IPS-NIHi11 (cell line): ENCODE measurements at places on chromosomes 1 and 21.

- DNase-seq, result no peak
These were observed 21.5 kb upstream of the PTPRF start for GRCh38 chr1:43509007-43509739.

GRCh38 chr21:45867041-45867666 lies 114.4 kb upstream of the COL6A1 start:
- no peak for DNase-seq

DNA sequence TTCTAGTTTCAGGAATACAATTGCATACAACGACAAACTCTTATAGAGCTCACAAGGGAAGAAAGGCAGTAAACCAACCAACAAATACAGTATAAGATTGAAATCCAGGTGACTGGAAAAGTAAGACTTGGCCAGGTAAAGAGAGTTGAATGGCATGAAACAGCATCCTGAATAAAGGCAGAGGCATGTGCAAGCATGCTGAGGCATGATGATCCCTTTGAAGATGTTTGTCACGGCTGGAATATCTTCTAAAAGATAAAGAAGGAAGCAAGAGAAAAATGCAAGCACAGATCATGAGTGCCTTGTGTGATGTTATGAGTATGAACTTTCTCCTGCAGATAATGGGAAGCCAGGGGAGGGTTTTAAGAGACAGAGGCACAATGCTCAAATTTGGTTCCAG lies 83.3 kb upstream of the SPATA6 start:
- DNase-seq, result no peak

DNA sequence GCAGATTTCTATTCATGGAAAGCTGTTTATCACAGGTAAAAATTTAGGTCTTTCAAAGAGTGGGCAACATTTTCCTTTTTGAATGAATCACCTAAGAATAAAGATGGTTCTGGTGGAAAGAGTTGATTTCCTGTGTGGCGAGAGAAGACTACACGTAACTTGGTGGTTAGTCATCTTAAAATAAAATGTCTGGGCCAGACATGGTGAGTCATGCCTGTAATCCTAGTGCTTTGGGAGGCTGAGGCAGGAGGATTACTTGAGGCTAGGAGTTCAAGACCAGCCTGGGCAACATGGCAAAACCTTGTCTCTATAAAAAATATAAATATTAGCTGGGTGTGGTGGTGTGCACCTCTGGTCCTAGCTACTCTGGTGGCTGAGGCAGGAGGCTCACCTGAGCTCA lies 65.7 kb downstream of the DISP1 start:
- no peak for DNase-seq

- DNase-seq, result no peak
These were observed 17.4 kb downstream of the SNX27 start for GRCh38 chr1:151629278-151629677.

GRCh38 chr1:116943438-116943837 lies 33.7 kb downstream of the PTGFRN start:
- DNase-seq, result no peak

- DNase-seq, result no peak
These were observed 7.5 kb downstream of the SDC3 start for GRCh38 chr1:30900931-30901560.

DNA sequence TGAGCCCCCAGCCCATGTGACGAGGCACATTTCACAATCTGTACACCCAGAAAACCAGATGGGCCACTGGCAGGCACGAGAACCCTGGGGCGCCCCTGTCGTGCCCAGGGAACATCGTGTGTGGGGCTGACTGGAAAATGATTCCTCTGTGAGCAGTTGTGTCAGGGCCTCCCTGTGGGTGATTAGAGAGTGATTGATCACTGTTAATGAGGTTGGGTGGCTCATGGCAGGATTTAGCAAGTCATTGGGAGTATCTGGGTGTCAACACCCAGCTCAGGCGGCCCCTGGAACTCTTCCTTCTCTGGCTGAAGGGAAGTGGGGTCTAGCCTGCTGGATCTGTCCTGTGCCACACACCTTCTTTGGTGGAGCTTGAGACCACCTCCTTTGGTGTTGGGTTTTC lies 5.7 kb downstream of the GRHL3 start:
- no peak for DNase-seq

DNA sequence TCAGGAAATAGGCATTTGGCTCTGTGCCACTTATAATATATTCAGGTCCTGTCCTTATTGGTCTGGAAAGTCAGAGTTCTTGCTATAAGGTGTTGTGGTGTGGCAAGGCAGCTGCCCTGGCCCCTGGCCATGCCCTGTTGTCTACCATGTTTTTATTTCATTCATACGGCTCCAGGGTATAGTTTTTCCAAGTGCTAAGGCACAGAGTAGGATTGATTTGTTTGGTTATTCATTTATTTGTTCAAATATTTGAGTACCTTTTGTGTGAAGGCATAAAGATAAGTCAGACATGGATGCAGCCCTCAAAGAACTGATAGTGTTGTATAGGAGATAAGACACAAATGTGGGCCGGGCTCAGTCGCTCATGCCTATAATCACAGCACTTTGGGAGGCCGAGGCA lies 10.1 kb downstream of the ZBTB8B start:
- DNase-seq, result no peak

DNA sequence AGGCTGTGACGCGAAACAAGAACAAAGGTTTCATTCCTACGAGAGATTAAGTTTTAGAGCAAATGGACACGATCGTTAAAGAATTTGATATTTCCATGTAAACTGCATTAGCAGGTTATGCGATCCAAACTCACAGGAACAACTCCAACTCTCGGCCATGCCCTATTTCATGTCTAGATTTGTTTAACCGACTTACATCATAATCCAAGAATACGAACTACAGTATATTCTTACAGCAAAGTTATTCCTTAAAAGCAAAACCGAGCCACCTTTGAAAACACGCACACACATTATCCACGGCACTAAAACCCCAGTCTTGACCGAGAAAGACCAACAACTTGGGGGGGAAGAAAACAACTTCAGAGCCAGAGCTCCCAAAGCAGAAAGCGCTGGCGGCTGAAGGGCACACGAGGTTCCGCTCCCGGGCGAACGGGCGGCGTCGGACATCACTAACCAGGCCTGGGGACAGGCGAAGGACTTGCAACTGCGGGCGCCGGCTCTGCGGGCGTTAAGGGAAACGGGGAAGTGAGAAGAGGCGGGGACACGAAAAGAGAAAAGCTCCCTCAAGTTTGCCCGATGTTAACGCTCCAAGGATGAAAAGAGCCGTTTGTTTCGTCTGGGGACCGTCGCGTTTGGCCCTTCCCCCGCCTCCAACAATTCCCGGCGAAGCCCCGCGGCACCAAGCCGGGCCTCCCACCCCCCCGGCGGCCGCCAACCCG lies 690 bp downstream of the B3GALNT2 start:
- peak; percentile 41 for DNase-seq

DNA sequence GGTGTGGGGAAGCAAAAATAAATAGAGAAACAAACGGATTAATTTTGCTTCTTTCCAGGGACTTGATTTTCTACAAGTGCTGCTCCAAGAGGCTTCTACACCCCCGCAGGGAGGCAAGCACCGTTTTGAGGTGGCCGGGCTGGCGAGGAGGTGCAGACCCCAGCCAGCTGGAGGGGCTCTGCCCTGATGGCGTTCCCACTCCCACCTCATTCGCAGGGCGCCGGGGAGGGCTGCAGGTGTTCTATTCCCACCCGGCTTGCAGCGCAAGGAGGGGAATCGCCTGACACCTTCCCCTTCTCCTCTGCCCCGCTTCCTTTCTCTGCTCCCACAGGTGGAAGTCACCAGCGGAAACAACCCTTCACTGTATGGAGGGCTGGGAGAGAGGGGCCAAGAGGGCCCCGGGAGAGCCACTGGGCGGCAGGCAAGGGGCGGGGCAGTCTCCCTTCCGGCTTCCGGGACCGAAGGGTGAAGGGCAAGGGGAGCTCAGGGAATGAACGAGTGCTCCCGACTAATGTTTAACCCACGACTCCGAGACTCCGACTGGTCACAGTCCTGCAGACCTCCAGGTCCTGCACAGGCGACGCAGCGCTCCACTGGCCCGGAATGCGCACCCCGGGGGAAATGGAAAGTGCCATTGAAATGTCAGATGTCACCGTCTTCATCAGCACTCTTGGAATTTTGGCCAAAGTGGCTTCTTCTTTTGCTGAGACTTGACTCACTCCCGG lies 29.1 kb downstream of the TEX35 start:
- peak; percentile 79 for DNase-seq

DNA sequence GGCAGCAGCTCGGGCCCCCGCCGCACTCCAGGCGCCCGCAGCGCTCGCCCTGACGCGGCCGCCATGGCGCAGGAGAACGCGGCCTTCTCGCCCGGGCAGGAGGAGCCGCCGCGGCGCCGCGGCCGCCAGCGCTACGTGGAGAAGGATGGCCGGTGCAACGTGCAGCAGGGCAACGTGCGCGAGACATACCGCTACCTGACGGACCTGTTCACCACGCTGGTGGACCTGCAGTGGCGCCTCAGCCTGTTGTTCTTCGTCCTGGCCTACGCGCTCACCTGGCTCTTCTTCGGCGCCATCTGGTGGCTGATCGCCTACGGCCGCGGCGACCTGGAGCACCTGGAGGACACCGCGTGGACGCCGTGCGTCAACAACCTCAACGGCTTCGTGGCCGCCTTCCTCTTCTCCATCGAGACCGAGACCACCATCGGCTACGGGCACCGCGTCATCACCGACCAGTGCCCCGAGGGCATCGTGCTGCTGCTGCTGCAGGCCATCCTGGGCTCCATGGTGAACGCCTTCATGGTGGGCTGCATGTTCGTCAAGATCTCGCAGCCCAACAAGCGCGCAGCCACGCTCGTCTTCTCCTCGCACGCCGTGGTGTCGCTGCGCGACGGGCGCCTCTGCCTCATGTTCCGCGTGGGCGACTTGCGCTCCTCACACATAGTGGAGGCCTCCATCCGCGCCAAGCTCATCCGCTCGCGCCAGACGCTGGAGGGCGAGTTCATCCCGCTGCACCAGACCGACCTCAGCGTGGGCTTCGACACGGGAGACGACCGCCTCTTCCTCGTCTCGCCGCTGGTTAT lies 2.8 kb downstream of the KCNJ9 start:
- DNase-seq, result peak; percentile 89

DNA sequence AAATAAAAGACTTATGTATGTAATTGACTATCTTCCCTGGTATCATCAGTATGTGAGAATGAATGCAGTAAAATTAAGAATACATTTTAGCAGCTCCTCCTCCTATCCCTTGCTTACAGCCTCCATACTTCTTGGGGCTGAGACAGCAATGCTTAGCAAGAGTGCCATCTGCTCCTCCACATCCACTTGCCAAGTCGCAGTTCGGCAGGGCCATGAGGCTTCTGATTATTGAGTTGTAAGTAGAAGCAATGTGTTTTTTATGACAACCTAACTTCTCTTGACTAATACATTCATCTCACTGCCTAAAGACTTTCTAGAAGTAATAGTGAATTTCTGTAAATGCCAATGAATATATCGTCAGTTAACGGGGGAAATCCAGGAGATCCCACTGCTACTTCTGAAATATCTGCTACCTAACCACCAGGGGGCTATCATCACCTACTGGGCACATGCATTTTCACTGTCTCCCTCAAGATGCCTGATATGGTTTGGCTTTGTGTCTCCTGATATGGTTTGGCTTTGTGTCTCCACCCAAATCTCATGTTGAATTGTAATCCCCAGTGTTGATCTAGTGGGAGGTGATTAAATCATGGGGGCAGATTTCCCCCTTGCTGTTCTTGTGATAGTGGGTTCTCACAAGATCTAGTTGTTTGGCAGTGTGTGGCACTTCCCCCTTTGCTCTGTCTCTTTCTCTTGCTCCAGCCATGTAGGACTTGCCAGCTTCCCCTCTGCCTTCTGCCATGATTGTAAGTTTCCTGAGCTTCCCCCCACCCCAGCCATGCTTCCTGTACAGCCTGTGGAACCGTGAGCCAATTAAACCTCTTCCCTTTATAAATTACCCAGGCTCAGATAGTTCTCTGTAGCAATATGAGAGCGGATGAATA lies 59.6 kb downstream of the EXTL2 start:
- peak; percentile 51 for DNase-seq

GRCh38 chr1:239139801-239140200 lies 246.6 kb upstream of the CHRM3 start:
- no peak for DNase-seq
